ENCODE measurements at places on chromosomes 2 and 18.

GRCh38 chr2:110948027-110948674 lies 172.6 kb upstream of the BCL2L11 start:
- no peak for DNase-seq

- no peak for DNase-seq
These were observed 20.3 kb downstream of the OXER1 start for GRCh38 chr2:42743659-42743990.

- no peak for DNase-seq
These were observed 109.2 kb downstream of the COPS8 start for GRCh38 chr2:237194906-237195305.

DNA sequence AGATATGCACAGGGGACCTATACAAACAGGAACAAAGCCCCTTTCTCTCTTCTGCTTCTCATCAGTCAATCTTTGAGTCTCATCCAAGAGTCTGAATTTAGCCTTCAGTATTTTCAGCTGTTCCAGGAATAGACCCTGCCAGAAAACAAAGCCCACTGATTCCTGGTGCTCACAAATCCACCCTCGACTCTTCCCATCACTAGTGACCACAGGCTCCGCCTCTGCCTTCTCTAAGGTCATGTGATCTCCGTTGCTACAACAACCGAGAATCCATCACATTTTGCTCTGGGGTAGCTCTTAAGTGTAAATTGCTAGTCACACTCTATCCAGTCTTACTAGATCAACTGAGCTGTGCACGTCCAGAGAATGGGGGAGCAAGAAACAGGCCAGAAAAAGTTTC lies 46.4 kb upstream of the SPTBN1 start:
- DNase-seq: no peak

DNA sequence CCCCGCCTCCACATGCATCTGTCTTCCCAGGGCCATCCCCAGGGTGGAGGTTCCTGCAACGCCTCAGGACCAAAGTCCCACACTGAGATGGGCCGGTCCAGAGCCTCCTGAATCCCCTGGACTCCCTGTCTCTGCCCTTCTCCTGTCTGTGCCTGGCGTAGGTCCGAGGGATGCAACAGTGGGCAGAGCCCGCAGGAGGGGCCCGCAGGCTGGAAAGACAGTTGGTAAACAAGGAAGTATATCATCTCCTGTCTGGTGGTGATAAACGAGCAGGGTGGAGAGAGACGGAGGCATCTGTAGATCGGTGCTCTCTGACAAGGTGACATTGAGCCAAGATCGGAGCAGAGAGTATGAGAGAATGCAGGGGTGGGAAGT lies 72.6 kb upstream of the RAB6C start:
- DNase-seq: peak; percentile 48

- no peak for DNase-seq
These were observed 265.7 kb downstream of the TCF4 start for GRCh38 chr18:55322178-55322735.

DNA sequence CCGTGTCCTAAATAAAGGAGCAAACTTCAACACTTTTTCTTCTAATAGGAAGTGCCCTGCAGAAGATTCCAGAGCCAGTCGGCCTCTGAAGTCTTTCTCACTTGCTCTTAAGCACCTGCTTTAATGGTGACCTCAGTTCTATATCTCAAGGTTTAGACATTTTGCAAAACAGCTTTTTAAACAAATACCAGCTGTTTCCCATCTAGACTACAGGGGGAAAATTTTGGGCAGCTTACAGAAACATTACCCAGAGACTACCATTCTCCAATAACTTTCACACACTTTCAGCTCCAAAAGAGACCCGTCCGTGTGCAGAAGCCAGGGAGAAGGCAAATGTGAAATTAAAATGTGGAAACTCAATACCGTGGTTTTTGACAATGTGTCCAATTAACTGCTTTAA lies 285.3 kb upstream of the CCDC68 start:
- no peak for DNase-seq

GRCh38 chr2:56191617-56192016 lies 7.8 kb downstream of the CCDC85A start:
- no peak for DNase-seq

GRCh38 chr2:156437272-156437930 lies 1.2 kb downstream of the GPD2 start:
- no peak for DNase-seq

GRCh38 chr2:2830576-2830975 lies 499.5 kb upstream of the MYT1L start:
- DNase-seq: no peak

GRCh38 chr2:28319118-28320008 lies 73.3 kb upstream of the FOSL2 start:
- no peak for DNase-seq

GRCh38 chr18:40096675-40097074 lies 1858.4 kb upstream of the PIK3C3 start:
- no peak for DNase-seq

DNA sequence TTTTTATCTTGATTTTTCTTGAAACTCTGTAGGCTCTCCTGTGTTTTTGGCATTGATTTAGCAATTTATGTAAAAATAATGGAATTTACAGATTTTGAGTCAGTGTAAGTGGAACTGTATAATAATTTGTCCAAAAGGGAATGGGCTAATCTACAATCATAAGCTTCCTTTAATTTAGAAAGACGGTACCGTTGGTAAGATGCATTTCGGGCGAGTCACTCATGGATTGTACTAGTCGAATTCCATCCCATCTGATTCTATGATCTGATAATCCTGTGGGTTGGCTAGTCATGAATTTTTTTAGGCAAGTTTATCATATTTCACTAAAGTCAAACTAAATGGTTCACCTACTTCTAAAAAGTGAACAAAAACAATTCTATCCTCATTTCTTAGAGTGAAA lies 133.4 kb downstream of the ZNF407 start:
- DNase-seq: no peak

DNA sequence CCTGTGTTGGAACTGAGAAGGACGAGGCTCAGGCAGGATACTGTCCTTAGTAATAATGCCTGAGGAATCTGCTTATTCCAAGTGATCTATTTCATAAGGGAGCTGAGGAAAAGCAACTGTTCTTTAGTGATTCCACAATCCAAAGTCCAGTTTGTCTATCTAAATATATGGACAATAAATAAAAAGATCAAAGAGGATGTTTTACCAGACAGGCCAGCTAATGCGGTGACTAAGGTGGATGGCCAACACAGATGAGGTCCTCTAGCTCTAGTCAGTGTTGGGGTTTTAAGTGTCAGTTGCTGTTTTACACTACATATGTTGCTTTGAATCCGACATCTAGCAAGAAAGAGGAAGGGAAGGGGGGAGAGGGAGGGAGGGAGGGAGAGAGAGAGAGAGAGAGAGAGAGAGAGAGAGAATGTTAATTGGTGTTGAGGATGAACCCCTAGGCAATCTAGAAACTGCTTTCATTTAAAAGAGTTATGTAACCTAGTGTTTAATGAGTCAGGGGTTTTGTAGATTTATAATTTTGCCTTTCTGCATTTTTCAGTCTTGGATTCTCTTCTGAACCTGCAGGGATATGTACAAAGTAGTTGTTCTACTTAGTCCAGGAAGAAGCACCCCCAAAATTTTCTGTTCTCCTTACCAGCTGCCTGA lies 27.0 kb upstream of the SCN1A start:
- DNase-seq: no peak

- DNase-seq: no peak
These were observed 8.2 kb downstream of the DLX2 start for GRCh38 chr2:172094294-172095145.

GRCh38 chr2:57937456-57937855 lies 109.2 kb upstream of the VRK2 start:
- no peak for DNase-seq

DNA sequence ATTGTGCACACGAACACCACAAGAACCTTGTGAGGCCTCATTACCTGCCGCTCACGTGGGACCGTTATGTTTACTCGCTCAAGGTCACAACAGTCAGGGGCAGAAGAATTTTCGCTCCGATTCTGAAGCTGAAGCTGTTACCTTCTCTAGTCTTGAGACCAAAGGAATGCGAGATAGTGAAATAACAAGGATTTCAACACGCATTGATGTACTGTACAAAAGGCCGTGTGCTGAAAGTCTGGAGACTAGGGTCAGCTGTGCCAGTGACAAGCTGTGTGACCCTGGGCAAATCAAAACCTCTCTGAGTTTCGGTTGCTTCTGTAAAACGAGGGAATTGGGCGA lies 583 bp downstream of the NEMP2 start:
- DNase-seq: peak; percentile 82

DNA sequence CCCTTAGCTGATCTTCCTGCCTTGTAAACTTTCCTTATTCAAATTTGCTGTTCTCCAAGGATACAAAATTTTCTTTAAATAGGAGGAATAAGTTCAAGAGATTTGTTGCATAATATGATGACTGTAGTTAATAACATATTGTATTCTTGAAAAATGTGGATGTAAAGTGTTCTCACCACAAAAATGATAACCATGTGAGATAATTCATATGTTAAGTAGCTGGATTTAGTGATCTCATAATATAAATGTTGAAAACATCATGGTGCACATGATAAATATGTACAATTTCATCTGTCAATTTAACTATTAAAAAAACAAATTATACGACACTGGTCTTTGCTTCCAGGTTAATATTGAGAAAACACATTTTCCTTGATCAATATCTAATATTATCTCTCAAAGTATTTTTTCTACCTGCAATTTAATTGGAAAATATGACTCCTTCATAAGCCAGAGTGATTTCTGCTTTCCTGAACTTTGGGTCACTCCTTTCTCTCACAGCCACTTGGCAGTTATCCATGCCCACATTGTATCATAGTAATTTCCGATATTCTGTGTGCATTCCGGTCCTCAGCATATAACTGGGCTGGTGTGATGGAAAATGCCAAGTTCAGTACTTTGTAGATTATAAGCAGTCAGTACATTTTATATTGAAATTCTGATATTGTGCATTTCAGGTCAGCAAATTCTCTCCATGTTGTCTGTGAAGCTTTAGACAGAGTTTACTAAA lies 152.6 kb downstream of the GULP1 start:
- no peak for DNase-seq

DNA sequence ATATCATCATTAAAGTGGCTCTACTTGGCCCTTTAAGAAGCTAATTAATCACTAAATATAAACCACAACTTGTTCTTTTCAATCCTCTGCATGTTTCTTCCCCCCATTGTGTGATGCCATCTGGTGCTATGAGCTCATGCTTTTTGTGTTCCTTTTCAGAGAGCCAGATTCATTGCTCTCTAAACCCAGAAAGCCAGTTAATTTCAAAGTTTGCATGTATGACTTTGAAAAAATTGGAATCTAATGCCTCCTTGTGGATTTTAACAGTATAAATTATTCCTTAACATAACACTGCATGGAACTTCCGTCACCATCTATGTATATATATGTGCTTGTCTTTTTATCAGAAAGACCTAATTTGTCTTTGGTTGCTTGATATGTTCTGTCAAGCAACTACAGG lies 31.1 kb downstream of the TMEM178A start:
- DNase-seq: no peak

- no peak for DNase-seq
These were observed 32.5 kb upstream of the REG3G start for GRCh38 chr2:78992807-78993517.

DNA sequence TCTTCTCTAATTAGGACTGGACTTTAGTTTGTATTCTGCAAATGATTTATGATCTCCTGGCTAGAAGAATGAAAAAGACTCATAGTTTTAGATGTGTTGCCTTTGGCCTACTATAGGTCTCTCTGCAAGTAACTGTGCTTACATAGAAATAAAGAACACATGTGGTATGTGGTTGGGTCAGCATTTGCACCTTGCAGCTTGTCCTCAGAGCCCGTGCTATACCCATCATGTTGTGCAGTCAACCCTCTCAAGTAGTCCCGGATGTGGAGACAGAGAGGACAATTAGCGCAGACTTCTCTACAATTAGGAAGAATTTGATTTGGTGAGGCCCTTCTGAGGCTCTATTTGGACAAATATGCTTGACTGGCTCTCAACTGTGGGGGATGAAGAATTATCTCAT lies 203.7 kb upstream of the ITGA4 start:
- no peak for DNase-seq

- no peak for DNase-seq
These were observed 172.1 kb downstream of the UPP2 start for GRCh38 chr2:158273791-158274190.

Measured in activated effector memory CD4-positive, alpha-beta T cell treated with anti-CD3 and anti-CD28 coated beads, Interleukin-2, amount 50 U/mL, for 16 hours (primary cell).